ENCODE measurements at places on chromosomes 7 and 10.

GRCh38 chr10:88095778-88096431 is 232.5 kb downstream of the PTEN start:
- DNase-seq: no peak

DNA sequence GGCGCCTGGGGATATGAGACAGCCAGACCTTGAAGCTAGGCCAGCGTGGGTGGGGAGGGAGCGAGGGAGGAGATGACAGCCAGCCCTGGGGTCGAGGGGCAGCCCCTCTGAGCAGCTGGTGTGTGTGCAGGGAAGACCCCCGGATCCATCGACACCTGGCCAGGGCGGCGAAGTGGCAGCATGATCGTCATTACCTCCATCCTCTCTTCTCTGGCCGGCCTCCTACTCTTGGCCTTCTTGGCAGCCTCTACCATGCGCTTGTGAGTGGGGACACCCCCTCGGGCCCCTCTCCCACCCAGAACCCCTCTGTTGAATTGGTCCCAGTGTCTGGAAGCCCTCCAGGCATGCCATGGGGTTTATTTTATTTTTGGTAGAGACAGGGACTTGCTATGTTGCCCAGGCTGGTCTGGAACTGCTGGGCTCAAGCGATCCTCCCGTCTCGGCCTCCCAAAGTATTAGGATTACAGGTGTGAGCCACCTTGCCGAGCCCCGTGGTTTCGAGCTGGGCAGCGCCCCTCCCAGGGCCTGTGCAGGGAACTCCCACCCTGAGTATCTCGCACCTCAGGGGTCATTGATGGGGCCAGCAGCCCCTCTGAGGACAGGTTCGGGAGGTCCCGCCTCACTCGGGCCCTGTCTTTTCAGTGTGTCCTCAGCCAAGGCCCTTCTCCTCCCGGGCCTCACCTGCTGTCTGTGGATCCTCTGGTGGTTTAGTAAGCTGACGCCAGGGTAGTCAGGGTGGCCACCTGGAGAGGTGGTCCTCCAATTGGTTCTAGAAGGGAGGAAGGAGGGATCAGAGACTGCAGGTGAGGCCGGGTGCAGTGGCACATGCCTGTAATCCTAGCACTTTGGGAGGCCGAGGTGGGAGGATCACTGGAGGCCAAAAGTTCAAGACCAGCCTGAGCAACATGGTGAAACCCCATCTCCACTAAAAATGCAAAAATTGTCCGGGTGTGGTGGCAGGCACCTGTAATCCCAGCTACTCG is 3.8 kb downstream of the UPK3B start:
- DNase-seq: no peak

- DNase-seq: no peak
These were observed 60.2 kb downstream of the LSMEM1 start for GRCh38 chr7:112540839-112541577.

- DNase-seq: no peak
These were observed 7.6 kb upstream of the ELN start for GRCh38 chr7:74020390-74020789.

- DNase-seq: no peak
These were observed 33.1 kb downstream of the NUDT1 start for GRCh38 chr7:2275101-2275500.

DNA sequence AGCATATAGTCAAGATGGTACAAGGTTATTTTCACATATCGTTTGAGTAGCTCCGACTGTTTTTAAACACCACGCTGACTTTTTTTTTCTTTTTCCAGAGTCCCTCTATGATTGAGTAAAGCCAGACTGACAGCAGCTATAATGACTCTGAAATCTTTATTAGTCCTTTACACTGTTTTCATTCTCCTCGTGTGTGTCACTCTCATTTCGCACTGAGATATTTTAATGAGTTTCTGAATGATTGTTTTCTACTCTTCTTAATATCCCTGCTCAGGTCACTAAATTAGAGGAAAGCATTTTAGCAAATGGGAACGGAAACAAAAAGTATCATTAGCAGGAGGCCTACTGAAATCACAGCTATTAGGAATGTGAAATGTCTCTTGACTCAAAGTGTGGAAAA is 162.3 kb upstream of the MTPN start:
- DNase-seq: no peak

DNA sequence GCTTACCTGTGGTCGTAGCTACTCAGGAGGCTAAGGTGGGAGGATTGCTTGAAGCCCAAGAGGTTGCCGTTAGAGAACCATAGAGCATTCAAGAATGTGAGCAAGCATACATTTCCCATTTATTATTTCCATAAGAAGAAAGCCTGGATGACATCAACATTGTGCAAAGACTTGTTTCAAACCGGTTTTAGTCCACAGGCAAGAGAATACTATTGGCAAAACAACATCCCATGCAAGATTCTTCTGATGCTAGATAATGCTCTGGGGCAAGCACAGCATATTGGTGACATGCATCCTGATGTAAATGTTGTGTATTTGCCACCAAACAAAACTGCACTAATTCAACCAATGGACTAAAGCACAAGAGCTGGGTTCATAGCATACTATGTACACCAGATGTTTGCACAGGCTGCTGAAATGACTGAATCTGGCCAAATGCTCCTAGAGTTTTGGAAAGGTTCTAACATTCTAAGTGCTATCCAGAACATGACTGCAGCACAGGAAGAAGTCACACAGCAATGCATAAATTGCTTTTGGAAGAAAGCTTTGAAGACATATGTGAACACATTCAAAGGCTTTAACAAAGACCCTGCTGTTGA is 42.6 kb downstream of the OTUD1 start:
- DNase-seq: no peak

DNA sequence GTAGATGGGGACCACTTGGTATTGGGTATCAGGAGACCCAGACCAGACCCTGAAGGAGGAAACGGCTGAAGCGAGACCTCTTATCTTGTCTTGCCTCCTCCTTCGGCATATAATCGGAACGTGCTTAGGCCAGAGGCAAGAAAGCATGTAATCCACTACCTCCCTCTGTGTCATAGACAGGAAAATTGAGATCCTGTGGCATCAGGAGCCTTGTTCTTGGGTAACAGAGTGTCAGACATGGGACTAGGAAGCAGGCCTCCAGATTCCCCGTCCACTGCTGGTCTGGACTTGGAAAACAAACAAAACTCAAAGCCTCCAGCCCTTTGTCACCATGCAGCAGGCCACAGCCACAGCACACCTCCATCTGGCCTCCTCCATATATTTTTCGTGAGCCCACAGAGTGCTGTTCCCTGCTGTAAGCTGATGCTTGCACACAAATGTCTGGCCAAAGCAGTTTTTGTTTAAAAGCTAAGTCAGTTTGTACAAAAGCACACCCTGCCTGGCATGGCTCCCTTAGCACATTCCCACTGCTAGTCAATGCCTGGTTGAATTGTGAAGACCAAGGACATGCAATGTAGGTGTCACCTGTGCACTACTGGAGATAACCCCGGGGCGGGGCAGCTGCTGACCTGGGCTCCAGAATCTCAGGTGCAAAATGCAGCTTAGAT is 510.9 kb downstream of the RPS24 start:
- DNase-seq: no peak

GRCh38 chr10:25023278-25023677 is 6.9 kb downstream of the THNSL1 start:
- no peak for DNase-seq

- DNase-seq: no peak
These were observed 2.9 kb downstream of the TECPR1 start for GRCh38 chr7:98249106-98249505.

DNA sequence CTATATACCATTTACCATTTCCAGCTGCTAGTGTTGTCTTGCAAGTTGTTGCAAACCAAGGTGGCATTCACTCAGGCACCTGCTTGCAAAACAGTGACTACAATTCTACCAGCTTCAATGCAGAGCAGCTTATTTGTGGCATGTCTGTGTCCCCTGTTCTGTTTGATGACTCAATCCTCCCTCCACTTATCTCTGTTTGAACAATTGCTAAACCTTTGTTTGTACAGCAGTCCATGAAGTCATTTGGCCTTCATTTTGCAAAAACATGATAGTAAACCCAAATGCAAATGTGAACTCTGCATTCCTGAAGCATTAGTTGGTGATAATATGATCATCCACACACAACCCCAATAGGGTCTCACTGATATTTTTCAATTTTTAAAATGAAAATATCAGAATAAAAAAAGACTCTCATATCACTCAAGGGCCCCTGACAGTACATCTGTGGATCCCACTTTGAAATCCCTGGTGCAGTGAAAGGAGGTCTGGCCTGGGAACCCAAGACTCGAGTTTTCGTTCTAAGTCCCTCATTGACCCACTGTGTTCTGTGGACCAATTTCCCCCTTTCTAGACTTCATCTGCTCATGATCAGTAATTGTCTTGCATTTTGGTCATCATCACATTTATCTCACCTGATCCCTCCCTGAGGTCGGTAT is 425.4 kb downstream of the RPS24 start:
- no peak for DNase-seq

- peak; percentile 38 for DNase-seq
These were observed 69.3 kb downstream of the ETV1 start for GRCh38 chr7:13920053-13920697.

DNA sequence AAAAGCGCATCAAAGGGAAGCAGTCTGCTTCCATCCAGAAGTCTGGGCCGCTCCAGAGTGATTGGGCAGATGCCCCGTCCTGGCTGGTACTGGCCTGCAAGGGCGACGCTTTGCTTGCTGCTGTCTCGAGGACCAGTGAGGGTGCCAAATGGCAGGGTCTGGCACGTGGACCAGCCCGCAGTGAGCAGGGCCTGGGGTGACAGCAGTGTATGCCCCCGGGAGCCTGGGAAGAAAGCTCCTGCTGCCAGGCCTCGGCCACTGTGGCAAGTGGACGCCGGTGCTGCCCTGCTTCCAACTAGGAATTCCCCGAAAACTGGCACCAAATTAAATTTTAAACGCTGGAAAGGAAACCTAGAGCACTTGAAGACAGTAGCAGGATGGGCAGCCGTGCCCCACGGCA is 357.0 kb upstream of the MKI67 start:
- no peak for DNase-seq

- DNase-seq: no peak
These were observed 22.6 kb downstream of the EIF3A start for GRCh38 chr10:119058010-119058409.

DNA sequence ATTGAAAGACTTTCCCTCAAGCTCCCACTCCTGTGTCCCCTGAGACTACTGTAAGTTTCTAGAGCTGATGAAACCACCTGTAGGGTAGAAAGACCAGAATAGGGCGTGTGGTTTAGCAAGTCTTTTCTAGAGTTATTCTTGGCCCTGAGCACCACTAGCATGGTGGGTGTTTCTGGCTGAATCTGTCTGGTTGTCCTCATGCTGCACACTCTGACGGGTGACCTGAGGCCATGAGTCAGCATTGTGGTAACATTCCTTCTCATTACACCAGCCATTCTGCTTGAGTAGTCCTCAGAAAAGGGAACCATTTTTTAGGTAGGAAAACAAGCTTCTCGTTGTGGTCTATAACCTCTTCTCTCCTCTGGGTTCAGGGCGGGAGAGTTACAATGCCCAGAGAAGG is 250.3 kb downstream of the SNX13 start:
- DNase-seq: no peak
